ENCODE measurements at places on chromosomes 7 and 10.

GRCh38 chr10:26755443-26755903 is 58.0 kb downstream of the PDSS1 start:
- no peak for DNase-seq

DNA sequence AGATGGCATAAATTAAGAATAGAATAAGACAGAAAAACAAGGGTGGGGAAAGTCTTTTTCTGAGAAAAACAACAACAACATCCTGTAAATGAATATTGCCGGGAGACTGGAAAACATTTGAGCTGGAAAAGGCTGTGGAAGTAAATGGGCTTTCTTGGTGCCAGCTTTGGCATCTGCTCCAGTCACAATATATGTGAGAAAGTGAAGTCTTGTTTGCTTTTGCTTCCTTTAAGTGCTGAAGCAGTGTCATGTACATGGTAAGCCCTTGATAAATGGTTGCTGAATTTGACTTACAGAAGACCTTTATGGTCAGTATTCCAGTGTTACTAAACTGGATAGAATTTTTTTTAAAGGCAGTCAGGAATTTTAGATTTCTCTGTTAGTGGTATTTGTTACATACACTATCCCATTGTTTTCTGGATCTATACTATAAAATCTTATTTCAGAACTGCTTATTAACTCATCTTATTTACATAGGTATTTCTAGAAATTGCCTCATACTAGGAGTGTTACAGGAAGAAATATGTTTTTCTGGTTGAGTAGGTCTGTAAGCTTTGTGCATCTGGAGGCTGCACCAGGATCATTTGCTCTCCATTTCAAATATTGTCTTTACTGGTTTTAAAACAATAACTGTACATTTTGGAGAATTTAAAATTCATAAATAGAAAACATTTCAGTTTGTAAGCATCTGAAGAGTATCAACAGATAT is 201.7 kb upstream of the FOXP2 start:
- DNase-seq, result no peak

DNA sequence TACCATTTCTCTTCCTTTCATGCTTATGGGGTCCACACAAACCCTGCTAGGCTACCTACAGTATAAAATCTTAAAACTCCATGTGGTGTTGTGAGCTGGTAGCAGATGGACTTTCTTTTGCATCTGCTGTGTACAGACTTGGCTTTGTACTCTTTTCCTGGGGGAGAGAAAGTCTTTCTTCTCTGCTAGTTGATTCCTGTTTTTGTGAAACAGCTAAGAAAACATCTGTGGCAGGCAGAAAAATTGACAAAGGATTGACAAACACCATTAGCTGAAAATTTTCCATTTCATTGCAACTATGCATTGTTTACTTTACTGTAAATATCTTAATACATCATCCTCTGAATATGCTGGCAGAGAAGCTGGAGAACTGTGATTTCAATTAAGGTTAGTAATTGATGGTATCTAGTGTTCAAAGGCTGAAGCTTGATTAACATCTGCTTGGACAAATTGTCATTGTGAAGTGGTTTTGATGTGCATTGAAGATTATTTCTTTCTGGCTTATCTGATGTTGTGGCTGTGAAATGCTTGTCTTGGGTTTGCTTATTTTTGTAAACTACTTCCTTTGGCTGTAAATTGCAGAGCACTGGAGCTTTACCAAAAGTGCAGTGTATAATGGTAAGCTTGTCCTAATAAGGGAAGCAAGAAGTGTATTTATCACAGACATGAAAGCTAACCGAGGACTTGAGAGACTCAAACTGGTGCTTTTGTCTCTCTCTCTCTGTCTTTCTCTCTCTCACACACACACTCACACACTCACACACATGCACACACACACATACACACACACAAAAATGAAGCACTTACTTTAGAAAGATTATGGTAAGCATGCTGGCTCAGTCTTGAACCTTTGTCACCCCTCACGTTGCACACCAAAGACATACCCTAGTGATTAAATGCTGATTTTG is at the start of gene FOXP2:
Gene FOXP2 (plus strand): TSS at position 660 of the 908 bp plus-strand sequence. CDS start 11,697 bp downstream, outside the sequence.
- DNase-seq, result no peak

DNA sequence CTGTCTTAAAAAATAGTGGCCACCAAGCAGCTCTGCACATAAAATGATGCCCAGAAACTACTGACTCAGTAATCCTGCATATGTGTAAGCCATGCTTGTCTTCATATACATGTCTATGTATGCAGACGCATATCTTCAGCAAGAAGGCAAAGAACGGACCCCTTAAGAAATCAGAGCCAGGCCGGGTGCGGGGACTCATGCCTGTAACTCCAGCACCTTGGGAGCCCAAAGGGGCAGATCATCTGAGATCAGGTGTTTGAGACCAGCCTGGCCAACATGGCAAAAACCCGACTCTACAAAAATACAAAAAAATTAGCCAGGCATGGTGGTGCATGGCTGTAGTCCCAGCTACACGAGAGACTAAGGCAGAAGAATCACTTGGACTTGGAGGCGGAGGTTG is 295.0 kb downstream of the TCERG1L start:
- no peak for DNase-seq

DNA sequence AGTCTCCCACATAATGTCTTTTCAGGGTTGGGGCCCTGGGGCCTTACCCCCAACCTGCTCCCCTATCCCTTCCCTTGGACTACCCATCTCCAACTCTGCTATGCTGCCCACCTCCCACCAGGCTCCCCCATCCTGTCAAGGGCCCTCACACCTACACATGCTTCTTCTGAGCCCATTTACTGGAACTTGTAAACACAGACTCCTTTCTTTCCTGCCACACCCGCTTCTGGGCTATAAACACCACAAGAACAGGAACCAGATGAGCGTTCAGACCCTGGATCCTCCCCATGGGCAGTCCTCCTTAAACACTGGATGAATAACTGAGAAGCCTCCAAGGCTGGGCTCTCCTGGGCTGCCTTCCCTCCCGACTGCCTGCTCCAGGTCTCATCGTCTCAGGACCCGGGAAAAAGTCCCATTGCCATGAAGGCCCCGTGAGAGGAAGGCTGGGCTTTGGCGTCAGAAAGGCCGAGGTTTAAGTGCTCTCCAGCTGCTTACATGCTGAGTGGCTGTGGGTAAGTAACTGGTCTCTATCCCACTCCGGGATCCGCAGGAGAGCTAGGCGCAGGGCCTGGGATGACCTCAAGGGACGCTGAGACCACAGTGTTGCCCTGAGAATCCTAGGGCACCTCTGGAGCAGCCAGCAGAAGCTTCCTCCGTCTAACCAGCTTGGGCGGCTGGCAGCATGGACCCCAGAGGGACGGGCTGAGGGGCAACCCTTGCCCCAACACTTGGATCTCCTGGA is 15.6 kb upstream of the CRHR2 start:
- DNase-seq, result no peak

- DNase-seq, result no peak
Observed at GRCh38 chr10:43955978-43956377, 307.3 kb upstream of the ZNF32 start.

GRCh38 chr10:97843281-97843671 is 6.4 kb upstream of the GOLGA7B start:
- DNase-seq, result no peak

DNA sequence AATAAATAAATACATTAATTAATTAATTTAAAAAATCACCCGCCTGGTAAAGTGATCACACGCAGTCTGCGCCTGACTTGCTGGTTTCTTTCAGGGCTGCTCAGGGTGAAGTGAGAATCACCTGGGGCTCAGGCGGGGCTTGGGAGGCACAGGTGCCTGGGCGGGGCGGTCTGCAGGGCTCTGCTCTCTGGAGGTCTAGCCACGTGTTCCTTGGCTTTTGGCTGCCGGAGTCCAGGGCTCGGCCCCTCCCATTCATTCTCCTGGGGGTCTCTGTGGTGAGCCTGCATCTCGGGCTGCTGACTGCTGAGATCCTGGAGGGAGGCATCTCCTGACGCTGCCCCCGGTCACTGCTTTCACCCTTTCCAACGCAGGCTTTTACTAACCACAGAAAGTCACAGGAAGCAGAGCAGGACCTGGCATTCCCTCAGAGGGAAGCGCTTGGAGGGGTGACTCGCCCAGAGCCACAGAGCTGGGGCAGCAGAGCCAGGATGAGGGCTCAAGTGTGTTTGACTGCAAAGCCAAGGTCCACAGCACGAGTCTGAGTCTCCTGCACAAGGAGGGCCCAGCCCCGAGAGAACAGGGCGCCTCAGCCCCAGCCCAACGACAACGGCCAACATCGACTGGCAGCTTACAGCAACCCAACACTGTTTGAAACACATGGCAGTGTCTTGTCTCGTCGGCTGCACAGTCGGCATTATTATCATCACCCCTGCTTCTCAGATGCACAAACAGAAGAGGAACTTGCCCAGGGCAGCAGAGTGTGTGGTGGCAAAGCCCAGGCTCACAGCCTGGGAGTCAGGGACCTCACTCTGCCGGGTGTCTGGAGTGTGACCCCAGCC is 22.4 kb upstream of the MNX1 start:
- DNase-seq, result no peak

GRCh38 chr10:91215384-91215783 is 5.1 kb upstream of the PCGF5 start:
- no peak for DNase-seq

- DNase-seq, result no peak
Observed at GRCh38 chr7:115549910-115550309, 480.7 kb downstream of the TFEC start.

GRCh38 chr10:126216632-126216961 is 171.7 kb downstream of the ADAM12 start:
- DNase-seq, result no peak

- no peak for DNase-seq
Observed at GRCh38 chr7:157710396-157710795, 373.6 kb downstream of the DNAJB6 start.

GRCh38 chr7:41861642-41862041 is 158.8 kb upstream of the INHBA start:
- DNase-seq, result no peak

- DNase-seq, result no peak
Observed at GRCh38 chr10:22372917-22373316, 27.6 kb downstream of the SPAG6 start.

DNA sequence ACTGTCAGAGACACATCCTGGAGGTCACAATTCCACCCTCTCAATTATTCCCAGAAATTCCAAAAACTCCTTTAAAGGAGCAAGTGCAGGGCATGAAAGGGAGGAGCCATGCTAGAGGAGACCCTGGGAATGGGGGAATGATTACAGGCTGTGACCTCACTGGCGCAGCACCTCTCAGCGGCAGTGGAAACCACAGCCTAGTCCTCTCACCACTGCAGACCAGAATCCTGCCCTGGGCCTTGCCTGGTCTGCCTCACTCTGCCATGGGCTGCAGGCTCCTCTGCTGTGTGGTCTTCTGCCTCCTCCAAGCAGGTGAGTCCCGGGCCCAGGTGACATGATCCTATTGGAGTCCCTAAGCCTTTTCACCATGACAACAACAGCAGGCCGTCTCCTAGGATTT is 50.5 kb upstream of the PRSS58 start:
- no peak for DNase-seq

DNA sequence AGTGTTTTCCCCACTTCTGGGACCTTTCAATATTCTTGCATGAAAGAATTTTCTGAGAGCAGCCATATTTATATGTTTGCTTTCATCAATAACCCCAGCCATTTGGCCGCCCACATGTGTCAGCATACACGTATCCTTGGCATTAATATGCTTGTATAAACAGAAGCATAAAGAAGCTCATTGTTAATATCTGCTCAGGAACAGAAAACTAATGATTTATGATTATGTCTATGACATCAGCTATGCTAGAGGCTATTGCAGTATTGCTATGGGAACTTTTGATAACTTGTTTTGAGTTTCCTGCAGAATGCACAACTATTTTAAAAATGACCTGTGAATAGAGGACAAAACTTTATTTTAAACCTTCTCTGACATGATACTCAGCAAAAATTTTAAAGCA is 300.9 kb upstream of the MTPN start:
- no peak for DNase-seq

DNA sequence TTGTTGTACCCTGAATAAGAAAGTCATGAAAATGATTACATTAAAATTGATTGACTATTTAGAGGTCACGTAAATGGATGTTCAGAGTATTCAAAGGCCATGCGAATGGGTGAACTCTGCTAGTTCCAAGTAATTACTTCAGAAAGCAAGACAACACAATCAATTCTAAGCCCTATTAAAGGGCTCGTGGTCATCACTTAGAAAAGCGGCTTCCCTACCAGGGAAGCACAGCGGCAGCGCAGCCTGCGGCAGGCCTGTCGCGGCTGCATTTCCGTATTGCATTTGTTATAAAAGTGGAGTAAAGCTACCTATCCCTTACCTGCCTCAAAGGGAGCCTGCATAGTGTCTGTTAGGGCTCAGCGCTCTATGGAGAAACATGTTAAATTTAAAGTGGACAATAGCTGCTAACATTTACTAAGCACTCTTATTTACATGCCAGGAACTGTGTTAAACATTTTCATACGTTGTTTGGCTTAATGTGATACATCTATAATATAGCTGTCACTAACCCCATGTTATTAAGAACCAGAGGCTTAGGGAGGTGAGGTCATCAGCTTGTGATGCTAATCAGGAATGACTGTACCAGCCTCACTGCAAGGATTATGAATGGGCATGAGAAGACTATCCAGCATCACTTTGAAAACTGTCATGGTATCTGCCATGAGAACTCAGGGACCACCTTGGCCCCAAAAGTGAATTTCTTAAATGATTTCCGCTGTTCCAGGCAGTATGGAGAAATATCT is 187.5 kb downstream of the CELF2 start:
- no peak for DNase-seq

DNA sequence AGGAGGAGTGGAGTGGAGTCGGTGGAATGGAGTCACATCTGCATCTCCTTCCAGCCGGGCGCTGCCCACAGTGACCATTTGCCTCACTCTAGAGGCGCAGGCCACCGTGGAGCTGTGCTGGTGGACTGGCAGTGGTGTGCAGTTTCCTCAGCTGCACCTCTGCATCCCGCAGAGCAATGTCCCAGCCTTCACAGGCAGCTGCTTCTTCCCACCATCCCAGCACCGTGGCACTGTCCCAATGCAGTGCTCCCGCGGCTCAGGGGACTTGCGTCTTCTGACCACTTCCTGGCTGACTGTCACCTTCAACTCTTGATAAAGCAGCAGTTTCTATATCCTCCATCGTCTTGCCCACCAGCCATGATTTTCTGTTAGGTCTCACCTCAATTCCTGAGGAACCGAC is 90.3 kb upstream of the SFMBT2 start:
- DNase-seq, result no peak

GRCh38 chr7:121876656-121877500 is 3.9 kb downstream of the PTPRZ1 start:
- no peak for DNase-seq

- DNase-seq, result no peak
Observed at GRCh38 chr10:61943674-61944378, 42.3 kb downstream of the ARID5B start.

GRCh38 chr10:14487488-14487883 is 156.8 kb upstream of the FRMD4A start:
- DNase-seq, result no peak
